ENCODE measurements at places on chromosomes 7 and 10. TPM values are rescaled to one million over a fixed set of nuclear protein-coding genes. Genes with fewer than 3 reads are reported as not detected.

Gene OAT
- total RNA-seq = 162 TPM

Gene TAS2R39
- not detected for total RNA-seq

Gene SPDYE11
- not detected for total RNA-seq

Gene ZNF25
- total RNA-seq = 6.2 TPM

Gene CLRN3
- total RNA-seq = not detected

Gene STK31
- not detected for total RNA-seq

Gene UPK3BL2
- 7.8 TPM for total RNA-seq

Gene ZCWPW1
- total RNA-seq = 1.7 TPM

Gene AZGP1
- total RNA-seq = not detected

Gene DIP2C
- total RNA-seq = 26.9 TPM

Gene CAMK2G
- total RNA-seq = 27.0 TPM

Gene UNCX
- total RNA-seq = not detected

DNA sequence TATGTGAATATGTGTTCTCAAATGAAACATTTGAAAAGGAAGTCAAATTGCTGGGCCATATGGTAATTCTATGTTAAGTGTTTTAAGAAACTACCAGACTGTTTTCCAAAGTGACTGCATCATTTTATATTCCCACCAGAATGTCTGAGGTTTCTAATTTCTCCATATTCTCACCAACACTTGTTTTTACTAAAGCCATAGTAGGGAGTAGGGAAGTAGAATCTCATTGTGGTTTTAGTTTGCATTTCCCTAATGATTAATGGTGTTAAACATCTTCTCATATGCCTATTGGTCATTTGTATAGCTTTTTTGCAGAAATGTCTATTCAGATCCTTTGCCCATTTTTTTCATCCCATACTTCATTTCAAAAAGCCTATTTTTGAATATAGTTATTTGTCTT, 9.1 kb upstream of the SEMA4G start:
- DNase-seq = no peak
- no peaks in the 10 kb centered on the region for H3K4me1 ChIP-seq
- H3K27ac ChIP-seq = no peak overlapping the region
- peaks cover 26% of the 10 kb centered on the region for H3K36me3 ChIP-seq

DNA sequence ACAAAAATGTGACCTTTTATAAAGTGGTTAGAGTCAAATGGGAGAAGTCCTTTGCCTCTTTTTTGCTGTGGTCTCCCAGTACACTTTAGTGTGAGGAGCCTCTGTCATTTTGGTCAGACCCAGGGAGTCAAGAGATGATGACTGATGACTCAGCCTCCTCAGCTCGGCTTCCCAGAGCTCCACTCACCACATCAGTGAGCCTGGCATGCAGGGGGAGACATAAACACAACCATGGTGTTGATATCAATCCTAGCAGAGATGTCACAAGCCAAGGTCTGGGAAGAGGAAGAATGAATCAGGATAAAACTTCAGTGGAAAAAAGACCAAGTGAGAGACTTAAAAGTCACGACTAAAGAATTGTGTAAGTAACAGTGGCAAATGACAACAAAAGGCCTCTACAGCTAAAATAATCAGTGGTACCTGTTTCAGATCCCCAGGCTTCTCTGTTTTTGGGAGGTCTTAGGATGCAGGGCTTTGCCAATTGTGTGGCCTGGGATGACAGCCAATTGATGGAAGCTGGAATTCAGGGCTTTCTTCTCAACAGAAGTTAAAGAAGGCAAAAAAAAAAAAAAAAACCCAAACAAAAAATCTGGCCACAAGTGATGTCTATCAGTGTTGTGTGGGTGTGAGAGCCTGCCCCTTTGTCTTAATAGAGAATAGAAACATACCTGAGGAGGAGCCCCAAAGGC, 50.2 kb downstream of the TFAM start:
- peak overlapping the region; percentile 54 for H3K4me3 ChIP-seq
- H3K36me3 ChIP-seq = peaks cover 9% of the 10 kb centered on the region
- H3K27ac ChIP-seq = peak overlapping the region; percentile 90
- DNase-seq = peak; percentile 98

DNA sequence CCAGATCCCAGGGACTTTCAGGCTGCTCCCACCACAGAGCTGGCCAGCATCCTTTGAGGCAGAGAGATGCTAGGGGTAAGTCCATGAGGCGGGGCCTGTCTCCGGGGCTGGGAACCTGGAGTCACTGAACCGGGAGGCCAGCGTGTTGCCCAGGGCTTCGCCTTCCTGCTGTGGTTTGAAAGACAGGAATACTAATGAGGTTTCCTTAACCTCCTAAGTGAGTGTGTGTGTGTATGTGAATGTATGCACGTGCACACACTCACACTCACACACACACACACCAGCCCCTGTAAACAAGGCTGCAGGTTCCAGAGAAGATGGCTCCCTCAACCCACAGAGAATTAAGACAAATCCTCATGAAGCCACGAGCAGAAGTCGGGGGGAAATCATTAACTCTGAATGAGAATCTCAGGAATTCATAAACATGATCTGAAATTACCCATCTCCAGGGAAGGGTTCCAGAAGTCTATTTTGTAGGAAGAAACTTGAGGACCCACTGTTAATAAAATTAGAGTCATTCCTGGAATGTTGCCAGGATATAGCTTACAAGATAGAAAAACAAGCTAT, 20.3 kb upstream of the PFKP start:
- DNase-seq = no peak
- H3K36me3 ChIP-seq = no peaks in the 10 kb centered on the region
- peak overlapping the region; percentile 85 for H3K4me3 ChIP-seq
- H3K4me1 ChIP-seq = peaks cover 54% of the 10 kb centered on the region

DNA sequence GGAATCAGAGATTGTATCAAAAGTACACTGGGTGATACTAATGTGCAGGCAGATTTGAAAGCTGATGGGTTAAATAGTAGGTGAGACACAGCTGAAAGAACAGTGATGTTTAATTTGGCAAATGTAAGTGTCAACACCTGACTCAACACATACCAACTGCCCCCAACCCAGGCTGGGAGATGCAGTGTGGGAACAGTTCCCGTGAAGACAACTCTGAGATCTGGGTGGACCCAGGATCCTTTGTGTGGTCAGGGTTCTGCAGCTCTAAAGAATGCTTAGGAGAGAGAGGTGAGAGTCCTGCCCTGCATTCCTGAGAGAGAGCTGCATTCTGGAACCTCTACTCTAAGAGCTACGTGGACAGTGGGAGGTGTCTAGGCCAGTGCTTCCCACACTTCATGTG, 479.7 kb downstream of the RPS24 start:
- H3K36me3 ChIP-seq = no peaks in the 10 kb centered on the region
- H3K27me3 ChIP-seq = peaks cover 32% of the 10 kb centered on the region
- peaks cover 8% of the 10 kb centered on the region for H3K4me1 ChIP-seq
- H3K4me3 ChIP-seq = no peak overlapping the region
- no peak for DNase-seq
- H3K27ac ChIP-seq = no peak overlapping the region

DNA sequence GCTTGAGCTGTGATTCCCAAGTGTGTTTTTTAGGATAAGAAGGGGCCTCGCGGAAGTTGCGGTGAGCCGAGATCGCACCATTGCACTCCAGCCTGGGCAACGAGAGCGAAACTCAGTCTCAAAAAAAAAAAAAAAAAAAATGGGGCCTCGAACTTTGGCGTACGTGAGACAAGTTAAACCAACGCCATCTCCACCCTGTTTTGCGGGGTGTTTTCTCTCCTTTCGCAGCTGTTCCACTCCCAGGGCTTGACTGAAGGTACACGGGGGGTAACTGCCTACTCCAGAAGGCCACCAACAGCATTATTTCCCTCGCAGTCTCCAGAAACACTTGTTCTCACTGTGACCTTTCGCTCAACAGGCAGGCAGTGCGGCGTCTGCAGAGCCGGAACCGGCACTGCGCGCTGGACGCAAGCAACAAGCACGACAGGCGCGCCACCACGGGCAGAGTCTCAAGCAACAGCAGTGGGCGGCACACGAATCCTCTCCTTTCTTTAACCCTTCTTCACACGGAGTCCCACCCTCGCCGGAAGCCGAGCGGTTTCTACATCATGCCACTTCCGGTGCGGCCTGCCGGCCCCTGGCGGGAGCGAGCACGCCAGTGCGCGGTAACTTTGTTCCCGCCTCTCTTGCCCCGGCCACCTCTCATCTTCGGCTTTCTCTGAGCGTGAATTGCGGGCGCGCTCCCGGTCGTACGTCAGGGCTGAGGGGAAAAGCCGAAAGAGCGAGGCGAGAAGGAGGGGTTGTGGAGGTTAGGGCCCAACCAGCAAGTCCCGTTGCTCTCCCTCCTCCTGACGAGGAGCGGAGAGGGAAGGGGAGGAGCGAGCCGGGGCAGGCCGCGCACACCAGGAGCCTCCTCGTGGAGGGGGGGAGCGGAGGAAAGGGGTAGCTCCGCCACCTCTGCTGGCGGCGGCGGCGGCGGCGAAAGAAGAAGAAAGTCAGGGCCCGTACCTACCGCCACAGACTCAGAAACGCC, 814 bp upstream of the CDK13 start:
- H3K27ac ChIP-seq = peak overlapping the region; percentile 100
- H3K36me3 ChIP-seq = peaks cover 8% of the 10 kb centered on the region
- peak overlapping the region; percentile 100 for H3K4me3 ChIP-seq
- H3K27me3 ChIP-seq = peaks cover 1% of the 10 kb centered on the region
- H3K4me1 ChIP-seq = peaks cover 34% of the 10 kb centered on the region
- peak; percentile 99 for DNase-seq

GRCh38 chr7:41640487-41640886, 62.4 kb downstream of the INHBA start:
- H3K4me1 ChIP-seq = peaks cover 17% of the 10 kb centered on the region
- H3K27ac ChIP-seq = no peak overlapping the region
- no peaks in the 10 kb centered on the region for H3K27me3 ChIP-seq
- H3K4me3 ChIP-seq = no peak overlapping the region
- no peak for DNase-seq

- no peak overlapping the region for H3K27ac ChIP-seq
- peaks cover 4% of the 10 kb centered on the region for H3K27me3 ChIP-seq
- no peaks in the 10 kb centered on the region for H3K36me3 ChIP-seq
- H3K4me1 ChIP-seq = no peaks in the 10 kb centered on the region
These were observed 251.7 kb upstream of the CSTF2T start for GRCh38 chr10:51950996-51951555.

DNA sequence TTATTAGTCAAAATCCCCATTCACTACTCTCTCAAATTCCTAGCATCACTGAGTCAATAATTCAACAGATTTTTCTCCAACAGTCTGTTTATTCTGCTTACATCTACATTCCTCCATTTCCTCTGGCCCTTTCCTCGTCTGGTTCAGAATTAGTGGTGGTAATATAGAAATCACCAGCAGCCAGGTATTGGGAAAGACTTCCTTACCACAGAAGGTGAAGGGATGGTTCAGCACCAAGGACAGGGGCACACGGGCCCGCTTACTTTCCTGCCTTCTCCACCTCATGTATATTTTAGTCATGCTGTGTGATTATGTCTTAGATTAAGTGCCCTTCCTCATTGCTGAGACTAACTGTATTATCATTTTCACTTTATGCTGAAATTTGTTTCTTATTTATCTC, 70.4 kb upstream of the APBB1IP start:
- no peaks in the 10 kb centered on the region for H3K27me3 ChIP-seq
- DNase-seq = peak; percentile 12
- no peak overlapping the region for H3K27ac ChIP-seq
- H3K4me1 ChIP-seq = no peaks in the 10 kb centered on the region
- H3K4me3 ChIP-seq = no peak overlapping the region

- peaks cover 19% of the 10 kb centered on the region for H3K36me3 ChIP-seq
- H3K27ac ChIP-seq = no peak overlapping the region
- H3K4me3 ChIP-seq = no peak overlapping the region
- no peak for DNase-seq
These were observed 19.8 kb downstream of the ZNF107 start for GRCh38 chr7:64685741-64686140.

DNA sequence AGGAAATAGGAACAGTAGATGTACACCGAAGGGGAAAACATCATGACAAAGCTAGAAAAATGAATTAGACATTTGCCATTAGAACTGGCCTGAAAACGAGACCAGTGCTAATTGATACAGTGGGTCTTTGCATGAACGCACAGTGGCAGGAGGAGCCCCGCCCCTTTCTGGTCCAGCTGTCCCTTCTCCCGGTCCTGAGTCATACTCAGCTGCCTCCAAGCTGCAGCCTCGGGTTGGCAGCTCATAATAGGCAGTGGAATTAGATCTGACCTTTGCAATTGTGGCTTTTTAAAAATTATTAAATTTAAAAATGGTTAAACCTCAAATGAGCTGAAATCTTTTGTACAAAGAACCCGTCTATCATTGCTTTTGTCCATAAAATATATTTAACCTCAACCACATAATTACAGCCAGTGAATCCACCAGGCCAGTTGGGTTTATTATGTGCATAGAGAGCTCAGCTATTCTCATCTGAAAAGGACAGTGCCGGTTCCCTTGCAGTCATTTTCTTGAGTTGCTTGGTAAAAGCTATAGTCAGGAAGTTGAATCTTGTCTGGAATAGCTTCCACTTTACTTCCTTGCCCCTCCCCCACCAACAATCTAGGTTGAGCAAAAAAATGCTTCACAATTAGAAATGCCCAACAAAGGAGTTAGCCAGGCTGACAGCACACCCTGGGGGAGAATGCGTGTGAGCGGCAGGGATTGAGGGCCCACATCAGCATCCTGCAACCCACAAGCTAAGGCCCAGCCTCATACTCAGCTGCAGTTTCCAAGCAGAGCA, 147.1 kb downstream of the BUB3 start:
- no peaks in the 10 kb centered on the region for H3K27me3 ChIP-seq
- no peaks in the 10 kb centered on the region for H3K4me1 ChIP-seq
- H3K27ac ChIP-seq = no peak overlapping the region
- no peak overlapping the region for H3K4me3 ChIP-seq

DNA sequence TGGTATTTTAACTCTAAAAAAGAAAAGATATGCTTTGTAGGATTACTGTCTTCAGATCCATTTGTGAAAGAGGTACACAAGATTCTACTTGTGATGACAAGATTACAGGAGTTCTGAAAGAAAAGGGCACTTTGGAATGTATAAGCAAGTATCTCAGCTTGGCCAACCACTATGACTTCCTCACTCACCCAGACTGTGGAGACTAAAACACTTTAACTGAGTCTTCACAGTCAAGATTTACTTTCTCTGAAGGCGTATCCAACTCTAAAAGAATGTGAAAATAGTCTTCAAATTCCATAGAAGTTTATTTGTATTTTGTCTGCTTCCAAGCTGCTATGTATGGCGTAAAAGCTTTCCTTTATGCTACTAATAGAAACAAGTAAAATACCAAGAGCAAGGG, 76.1 kb upstream of the SRRM3 start:
- H3K27me3 ChIP-seq = peaks cover 32% of the 10 kb centered on the region
- no peaks in the 10 kb centered on the region for H3K36me3 ChIP-seq
- H3K27ac ChIP-seq = no peak overlapping the region
- no peaks in the 10 kb centered on the region for H3K4me1 ChIP-seq
- H3K4me3 ChIP-seq = no peak overlapping the region

DNA sequence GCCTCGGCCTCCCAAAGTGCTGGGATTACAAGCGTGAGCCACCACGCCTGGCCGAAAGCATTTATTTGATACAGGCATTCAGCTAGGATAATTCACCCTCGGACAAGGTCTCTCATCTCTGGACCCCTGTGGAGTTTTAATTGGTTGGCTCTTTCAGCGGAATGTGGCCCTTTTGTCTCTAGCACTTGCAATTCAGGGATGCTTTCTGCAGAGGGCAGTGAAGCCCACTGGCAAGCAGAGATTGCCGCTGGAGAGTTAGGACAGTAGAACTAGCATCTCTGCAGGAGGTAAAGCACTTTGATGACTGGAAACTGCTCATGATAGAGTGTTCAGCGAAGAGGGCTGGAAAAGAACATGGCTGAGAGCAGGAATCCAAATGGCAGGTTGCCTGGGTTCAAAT, 62.0 kb downstream of the SUFU start:
- H3K4me3 ChIP-seq = no peak overlapping the region
- H3K27me3 ChIP-seq = no peaks in the 10 kb centered on the region
- H3K27ac ChIP-seq = no peak overlapping the region
- DNase-seq = no peak
- H3K36me3 ChIP-seq = no peaks in the 10 kb centered on the region
- H3K4me1 ChIP-seq = no peaks in the 10 kb centered on the region

Data from HFFc6 (cell line).